ENCODE measurements at places on chromosomes 3 and 15.

DNA sequence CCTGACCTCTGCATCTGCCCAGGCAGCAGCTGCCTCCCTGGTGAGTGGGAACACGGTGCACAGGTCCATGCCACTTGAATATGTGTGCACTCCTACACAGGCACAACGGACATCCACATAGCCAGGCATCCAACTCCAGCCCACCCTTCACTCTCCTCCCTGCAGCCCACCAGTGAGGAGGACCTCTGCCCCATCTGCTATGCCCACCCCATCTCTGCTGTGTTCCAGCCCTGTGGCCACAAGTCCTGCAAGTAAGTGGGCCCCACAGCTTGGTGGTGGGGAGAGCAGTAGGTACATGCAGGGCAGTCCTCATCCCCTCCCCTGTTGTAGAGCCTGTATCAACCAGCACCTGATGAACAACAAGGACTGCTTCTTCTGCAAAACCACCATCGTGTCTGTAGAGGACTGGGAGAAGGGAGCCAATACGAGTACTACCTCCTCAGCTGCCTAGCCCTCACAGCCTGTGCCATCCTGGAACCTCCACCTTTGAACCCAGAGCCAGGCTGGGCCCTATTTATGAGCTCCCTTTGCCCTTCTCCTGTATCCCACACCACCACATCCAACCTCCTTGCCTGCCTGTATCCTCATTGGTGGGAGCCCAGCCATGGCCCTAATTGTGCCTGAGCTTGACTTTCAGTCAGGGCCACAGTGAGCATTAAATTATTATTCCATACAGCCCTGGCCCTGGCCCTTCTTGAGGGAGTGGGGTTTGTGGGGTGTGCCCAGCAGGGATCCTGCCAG is 1.5 kb upstream of the AMIGO3 start:
- no peak for DNase-seq

DNA sequence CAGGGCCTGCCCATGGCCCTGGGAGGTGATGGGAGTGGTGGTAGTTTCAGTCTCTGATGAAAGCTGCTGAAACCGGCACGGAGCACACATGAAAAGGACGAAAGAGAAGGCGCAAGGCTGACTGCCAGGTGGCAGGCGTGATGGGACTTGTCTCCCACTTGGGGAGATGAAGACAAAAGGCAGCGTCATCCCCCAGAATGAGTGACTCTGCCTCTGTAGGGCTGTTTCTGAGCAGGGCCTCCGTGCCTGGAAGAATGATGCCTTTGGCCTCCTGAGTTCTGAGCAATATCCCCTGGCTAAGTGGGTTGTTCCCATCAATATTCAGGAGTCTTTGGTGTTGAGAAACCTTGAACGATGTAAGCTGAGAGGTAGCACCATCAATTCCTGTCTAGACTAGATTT is 237.8 kb downstream of the OPA1 start:
- no peak for DNase-seq

GRCh38 chr15:86164232-86164898 is 84.7 kb downstream of the AGBL1 start:
- peak; percentile 38 for DNase-seq

- no peak for DNase-seq
These were observed 56.4 kb downstream of the IQSEC1 start for GRCh38 chr3:13016721-13017255.

DNA sequence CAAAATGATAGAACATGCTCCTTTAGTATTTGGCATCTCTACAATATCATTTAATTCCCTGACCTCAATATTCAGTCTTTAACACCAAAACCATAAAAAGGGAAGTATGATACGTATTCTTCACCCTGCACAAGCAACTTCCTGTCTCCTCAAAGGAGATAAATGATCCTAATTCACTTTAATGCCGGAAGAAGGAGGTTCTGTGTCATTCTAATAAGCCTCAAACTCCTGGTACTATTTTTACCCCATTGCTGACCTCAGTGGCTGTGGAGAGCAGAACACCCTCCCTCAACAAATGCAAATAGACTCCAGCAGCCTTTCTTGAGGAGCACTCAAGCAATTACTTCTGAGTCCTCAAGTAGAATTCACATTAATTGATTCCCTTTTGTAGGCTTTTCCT is 173.3 kb downstream of the TMEM108 start:
- no peak for DNase-seq

GRCh38 chr15:88630141-88630721 is 8.6 kb upstream of the ISG20 start:
- peak; percentile 56 for DNase-seq

DNA sequence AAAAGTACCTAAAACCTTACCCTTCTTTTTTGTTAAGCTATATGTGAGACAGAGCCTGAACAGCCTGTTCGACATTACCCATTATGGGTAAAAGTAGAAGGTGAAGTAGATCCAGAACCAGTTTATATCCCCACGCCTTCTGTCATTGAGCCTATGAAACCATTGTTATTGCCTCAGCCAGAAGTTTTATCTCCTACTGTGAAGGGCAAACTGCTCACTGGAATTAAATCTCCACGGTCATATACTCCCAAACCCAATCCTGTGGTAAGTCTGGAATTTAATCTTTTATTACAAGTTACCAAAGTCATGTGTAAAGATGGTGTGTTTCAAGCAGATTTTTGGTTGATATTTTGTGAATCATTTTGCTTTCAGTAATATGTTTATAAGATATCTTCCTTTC is 47.1 kb upstream of the MAPKBP1 start:
- no peak for DNase-seq

DNA sequence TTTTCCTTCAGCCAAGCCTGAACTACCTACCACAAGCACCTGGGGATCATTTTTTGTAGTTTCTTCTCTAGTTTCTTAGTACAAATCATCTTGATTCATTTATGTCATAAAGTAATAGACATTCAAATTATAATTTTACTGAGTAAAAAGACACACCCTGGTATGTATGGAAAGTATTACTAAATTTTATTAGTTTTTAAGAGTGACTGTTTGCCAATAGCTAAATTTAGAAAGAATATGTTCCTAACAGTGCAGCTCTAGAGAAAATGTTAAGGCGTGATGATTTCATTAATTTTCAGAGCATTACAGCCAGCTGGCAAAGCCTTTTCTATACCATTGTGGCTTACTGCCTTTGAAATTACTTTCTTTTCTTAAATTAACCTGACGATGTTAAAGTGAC is 612.0 kb upstream of the KCNMB2 start:
- no peak for DNase-seq

- no peak for DNase-seq
These were observed 354.5 kb downstream of the WDR72 start for GRCh38 chr15:53404930-53405493.

GRCh38 chr3:128152419-128153155 is 694 bp upstream of the EEFSEC start:
- no peak for DNase-seq

- DNase-seq: no peak
These were observed 4.9 kb upstream of the C3orf49 start for GRCh38 chr3:63814237-63814636.

DNA sequence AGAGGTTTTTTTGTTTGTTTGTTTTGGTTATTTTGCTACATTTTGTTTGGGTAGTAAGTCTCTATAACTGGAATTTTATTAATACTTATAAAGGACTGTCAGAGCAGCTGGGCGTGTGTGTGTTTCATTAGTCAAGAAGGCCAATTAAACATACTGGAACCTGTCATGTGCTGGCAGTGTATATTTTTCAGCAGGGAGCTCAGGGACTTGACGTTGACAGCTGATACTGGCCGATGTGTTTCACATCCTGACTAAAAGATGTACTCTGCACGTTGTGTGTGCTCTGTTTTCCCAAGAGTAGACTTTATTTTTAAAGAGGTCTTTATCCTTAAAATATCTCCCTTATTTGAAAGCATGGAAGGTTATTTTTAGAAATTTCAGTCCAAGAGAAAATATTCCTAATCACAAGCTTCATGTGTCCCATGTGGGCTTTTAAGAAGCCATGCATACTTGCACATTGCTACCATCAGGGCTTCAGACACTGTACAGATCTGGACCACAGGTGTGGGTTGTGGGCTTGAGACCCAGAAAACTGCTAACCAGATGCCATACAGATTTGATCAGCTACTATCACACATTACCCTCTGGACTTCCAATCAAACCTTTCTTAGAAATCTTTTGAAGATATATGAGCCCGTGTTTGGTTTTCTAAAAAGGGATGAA is 135.9 kb downstream of the FEZF2 start:
- DNase-seq: no peak

GRCh38 chr3:46086083-46086437 is 58.8 kb upstream of the XCR1 start:
- DNase-seq: no peak

DNA sequence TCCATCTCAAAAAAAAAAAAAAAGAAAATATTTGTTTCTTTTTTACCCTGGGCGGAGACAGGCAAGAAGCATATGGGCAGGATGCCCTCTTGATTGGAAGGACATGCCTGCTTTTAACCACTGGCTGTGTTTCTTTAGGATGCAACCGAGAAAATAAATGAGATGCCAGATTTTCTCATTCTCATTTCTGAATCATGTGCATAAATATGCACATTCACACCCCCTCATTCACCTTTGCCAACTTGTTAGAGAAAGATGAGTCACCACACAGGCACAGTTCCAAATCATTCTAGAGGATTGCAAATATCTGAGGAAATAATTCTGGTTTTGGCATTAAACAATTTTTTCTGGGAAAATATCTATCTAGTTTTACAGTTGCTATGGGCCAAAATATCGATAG is 3.3 kb downstream of the LIPH start:
- peak; percentile 53 for DNase-seq

- no peak for DNase-seq
These were observed 117.3 kb upstream of the SLC24A5 start for GRCh38 chr15:48003441-48003840.

- no peak for DNase-seq
These were observed 20.6 kb downstream of the MEIS2 start for GRCh38 chr15:37079726-37080125.

GRCh38 chr3:171508676-171509075 is 48.5 kb upstream of the TNIK start:
- no peak for DNase-seq

GRCh38 chr15:72116731-72117485 is 1.0 kb downstream of the MYO9A start:
- peak; percentile 36 for DNase-seq

DNA sequence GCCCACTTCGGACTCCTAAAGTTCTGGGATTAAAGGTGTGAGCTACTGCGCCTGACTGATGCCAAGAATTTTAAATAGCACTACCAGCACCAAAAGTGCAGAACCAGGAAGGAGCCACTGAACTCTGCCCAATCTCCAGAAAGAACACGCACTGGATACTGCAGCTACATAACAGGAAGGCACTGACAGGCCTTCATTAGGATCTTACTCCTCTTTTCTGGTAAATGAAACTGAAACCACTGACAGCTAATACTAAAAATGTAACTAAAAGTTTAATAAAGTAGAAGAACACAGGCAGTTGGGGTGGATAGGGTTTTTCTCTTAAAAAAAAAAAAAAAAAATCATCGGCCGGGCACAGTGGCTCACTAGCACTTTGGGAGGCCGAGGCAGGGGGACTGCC is 74.1 kb upstream of the CHRM5 start:
- DNase-seq: no peak

DNA sequence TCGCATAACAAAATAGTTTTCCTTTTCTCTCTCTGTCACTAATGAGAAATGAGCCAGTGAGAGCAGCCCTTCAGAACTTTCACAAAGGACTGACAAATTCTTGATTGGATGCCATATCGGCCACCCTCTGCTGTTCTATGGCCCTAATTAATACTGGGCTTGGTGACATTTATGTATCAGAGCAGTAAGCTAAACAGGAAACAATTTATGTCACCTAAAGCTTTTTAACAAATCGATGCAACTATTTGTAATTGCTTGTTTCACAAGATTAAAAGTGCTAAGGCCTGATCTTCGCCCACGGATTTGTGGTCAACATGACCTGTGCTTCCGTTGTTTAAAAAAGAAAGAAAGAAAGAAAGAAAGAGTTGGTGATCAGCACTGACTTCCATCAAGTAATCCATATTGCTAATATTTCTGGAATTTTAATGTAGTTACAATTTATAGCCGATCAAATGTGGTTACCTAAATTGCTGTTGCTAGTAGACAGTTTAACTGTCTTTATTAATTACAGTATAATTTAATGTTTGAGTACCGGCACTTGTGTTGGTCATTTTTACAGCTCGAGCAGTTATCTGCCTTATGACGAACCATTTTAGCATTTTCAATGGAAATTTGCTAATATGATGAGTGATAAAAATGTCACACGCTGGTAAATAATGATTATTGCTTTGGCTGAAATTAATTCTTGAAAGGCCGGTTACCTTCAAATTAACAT is 631.3 kb downstream of the FOXP1 start:
- no peak for DNase-seq

- DNase-seq: no peak
These were observed 262.0 kb upstream of the KCNH8 start for GRCh38 chr3:18886331-18886730.

DNA sequence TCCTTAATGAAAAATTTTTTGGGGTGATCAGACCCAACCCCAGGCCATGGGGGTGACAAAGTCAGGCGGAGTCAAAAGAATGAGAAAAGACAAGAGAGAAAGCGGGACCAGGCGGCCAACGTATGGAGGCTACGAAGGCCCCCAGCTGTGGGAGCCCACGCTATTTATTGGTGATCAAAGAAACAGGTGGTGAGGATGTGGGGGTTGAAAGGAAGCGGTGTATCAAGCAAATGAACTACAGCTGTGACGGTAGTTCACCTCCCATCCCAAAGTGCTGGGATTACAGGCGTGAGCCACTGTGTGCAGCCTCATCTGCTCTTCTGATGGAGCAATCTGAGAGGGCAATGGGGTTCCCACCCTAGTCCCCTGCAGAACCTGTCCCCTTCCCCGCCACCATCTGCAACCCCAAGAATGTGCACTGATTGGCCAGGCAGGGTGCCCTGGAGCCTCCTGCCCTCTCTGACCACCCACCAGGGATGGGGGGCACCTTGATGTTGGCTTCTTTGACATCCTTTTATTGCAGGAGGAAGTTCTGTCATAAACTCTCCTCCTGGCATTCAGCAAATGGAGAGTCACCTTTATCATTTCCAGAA is 1.1 kb upstream of the CHRNA3 start:
- DNase-seq: no peak

- no peak for DNase-seq
These were observed 11.8 kb upstream of the ARL8B start for GRCh38 chr3:5110337-5110736.

DNA sequence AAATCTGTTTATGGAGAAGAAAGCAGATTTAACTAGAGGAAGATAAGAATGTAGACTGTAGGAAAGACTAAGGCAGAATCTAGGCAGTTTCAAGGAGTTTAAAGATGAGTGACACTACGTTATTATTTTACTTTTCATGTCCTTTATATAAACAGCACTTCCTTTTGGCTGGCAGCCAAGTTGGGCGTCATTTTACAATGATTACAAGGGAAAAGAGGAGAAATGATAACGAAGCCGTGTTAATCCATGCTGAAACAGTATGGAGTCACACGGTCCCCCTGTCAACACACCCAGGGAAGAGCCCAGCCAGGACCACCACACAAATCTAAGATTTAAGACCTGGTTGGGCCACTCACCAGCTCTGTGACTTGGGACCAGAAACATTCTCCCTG is 83.7 kb upstream of the NEO1 start:
- DNase-seq: no peak

GRCh38 chr3:8835385-8835784 is 66.0 kb upstream of the OXTR start:
- no peak for DNase-seq

- no peak for DNase-seq
These were observed 534.3 kb downstream of the ROBO1 start for GRCh38 chr3:79233431-79234060.

Data from left cardiac atrium (tissue), 4 donors.